NCI-H1436 treated with DMSO at 0.1 percent for 48 hours (cell line): ENCODE measurements at places on chromosomes 2 and 18.

- DNase-seq: no peak
Observed at GRCh38 chr18:63421514-63421913, 762 bp downstream of the VPS4B start.

DNA sequence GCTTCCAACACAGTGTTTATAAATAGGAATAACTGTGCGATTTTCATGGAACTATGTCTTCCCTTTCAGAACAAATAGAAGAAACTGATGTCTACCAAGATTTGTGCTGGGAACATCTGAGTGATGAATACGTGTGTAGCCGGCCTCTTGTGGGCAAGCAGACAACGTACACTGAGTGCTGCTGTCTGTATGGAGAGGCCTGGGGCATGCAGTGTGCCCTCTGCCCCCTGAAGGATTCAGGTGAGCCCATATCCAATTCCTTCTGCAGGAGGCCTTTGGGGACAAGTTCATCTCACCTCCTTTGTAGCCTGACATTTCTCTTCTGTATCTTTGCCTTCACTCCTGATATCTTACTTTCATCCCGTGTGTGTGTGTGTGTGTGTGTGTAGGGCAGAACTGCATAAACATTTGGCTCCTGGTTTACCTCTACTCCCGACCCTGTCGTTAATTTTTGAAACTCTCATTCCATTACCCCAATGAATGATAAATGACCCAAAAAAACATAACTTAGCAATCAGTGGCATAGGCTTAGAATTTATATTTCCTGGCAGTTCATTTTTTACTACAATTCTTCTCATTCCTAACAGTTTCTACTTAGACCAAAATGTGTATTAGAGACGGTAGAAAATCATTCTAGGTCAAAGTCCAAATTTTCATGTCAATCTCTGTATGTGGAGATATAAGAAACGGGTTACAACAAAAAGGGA is 111.0 kb upstream of the RASGRP3 start:
- no peak for DNase-seq

GRCh38 chr2:230564805-230565779 is 147.6 kb upstream of the CAB39 start:
- no peak for DNase-seq

DNA sequence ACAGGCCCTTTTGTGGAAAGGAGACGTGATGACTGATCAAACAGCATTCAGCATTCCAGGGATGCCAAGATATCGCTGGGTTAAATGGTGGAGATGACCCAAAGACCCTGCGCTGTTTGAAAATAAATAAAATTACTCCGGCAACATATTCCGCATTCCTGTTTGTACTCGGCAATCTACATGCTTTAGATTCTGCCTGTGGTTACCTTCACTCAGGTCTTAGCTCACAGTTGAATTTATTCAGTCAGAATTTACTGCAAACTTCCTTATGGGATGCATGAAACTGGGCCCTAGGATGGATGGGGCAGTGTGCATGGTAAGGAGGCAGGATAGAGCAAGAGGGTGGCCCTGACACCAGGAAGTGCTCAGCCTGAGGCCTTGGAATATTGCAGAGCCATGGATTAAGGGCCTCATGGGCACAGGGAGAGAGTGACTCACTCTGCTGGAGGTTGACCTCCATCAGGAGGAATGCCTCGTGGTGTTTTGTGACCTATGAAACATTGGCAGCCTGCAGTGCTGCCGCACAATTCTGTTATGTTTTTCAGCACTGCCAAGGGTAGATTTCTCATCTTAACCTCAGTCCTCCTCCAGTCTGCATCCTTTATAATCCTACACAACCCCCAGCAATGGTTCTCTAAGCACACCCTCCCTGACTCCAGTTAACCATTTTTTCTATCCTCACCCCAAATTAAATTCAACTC is 321.4 kb downstream of the IRS1 start:
- DNase-seq: no peak

DNA sequence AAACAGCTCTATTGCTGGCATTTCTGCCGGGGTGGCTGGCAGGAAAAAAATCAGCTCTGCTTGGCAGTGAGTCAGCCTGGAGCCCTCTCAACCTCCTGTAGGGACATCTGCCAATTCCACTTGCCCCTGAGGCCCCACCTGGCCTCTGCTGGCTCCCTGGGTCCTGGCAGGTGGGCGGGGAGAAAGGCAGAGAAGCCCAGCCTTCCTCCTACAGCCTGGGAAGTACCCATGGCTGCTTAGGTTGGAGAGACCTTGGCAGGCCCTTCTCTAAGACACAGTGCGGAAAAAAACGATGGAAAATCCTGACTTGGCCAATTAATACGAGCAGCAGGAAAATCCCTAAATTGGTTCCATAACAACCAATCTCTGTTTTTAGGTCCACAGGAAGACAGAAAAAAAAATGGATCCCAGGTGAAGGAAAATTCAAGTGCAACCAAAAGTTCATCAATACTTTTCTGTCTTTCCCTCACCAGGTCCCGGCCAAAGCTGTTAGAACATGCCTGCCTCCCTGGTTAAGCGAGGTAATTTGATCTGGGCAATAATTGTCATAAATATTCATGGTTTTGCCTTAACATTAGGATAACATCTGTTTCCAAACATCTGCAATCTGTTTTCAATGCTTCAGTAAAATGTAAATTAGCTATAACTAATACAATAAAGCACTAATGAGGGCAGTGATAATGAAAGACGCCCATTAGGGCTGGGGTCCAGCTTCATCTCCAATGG is 245.9 kb downstream of the TFCP2L1 start:
- no peak for DNase-seq

GRCh38 chr18:3114451-3114850 is 101.5 kb upstream of the LPIN2 start:
- DNase-seq: no peak

DNA sequence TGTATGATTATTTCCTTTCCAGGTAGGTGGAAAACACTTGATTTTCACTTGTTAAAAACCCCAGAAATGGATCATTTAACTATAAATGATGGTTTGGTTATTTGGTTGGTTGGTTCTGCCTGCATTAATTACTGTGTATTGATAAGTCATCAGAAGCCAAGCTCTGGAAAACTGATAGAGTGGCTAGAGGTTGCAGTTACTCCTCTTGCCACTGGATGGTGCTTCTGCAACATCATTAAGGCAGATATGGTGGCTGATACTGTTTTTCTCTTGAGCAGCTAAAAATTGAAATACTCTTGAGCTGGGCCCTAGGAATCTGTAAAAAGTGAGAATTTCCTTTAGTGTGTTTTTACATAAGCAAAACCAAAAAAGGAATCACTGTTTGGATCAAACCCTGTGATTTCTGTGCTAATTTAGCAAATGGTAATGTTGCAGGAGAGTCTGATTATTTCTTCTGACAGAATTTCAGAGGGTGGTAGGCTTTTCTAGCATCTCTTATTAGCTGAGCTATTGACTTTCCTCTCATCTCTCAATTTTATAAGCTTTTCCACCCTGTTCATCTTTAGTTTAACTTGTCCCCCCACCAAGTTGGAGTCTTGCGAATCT is 54.3 kb downstream of the RAB10 start:
- no peak for DNase-seq

GRCh38 chr2:165067643-165068486 is 112.5 kb upstream of the SLC38A11 start:
- DNase-seq: peak; percentile 79

GRCh38 chr2:3644891-3645605 is 13.0 kb upstream of the ALLC start:
- DNase-seq: no peak

- DNase-seq: no peak
Observed at GRCh38 chr2:214395040-214395439, 15.8 kb upstream of the VWC2L start.

GRCh38 chr18:32383050-32383819 is 87.4 kb downstream of the GAREM1 start:
- DNase-seq: no peak

DNA sequence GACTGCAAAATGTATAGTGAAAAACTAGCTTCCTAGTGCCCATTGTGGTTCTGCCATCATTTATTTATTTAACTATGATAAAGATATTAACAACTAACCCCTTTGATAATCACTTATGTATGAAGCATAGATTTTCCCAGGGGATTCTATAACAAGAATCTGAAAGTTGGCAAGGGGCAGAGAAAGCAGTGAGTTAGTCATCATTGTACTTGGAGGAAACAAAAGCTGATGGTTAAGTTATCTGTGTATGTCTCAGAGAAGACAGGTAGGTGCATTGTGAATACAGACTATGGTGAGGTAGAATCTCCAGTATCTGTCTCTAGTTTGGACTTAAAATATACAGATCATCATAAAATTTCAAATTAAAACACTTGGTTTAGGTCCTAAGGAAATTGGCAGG is 2159.1 kb upstream of the CELF4 start:
- no peak for DNase-seq

DNA sequence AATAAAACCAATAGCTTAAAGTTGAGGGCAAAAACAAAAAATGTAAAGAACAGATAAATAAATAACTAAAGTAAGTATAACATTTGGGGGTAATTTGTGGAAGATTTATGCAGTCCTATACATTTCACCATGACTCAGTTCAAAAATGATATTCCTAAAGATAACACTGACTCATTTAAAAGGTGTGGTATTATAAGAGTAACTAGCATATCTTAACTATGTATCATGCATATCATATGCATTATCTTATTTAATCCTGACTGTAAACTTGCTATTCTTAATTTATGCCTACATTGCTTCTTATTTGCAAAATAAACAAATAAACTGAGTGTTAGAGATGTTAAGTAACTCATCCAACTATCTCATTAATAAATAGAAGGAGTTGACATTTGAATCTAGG is 726.5 kb upstream of the PKDCC start:
- DNase-seq: no peak

DNA sequence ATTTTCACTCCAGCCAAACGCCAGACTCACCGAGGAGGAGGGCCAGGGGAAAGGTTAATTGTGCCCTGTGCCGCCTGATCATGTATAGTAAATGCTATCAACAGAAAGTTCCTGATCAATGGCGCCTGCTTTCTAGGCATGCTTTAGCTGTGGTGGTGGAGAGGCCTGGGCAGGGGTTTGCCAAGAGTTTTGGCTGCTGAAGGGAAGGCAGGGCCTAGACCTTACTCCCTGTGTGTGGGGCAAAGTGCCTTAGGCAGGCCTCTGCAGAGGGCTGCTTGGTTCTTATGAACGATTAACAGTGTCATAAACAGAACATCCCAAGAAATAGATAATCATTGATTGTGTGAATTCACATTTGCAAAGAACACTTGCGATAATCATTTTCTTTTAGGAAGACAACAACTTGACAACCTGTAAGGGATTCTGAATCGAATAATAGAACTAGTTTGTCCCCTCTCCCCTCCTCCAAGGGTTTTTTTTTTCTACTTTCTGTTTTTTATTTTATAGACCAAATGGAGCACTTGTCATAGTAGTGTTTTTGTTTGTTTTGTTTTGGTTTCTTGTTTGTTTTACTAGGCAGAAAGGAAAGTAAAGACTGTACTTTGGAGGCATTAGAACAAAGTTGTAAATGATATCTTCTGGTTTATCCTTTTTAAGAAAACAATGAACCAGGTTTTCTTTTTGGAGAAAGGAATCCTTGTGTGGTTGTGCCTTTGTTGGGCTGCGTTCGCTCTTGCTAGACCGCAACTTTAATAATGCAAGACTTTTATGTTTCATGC is 6.5 kb downstream of the TSHZ1 start:
- DNase-seq: no peak

DNA sequence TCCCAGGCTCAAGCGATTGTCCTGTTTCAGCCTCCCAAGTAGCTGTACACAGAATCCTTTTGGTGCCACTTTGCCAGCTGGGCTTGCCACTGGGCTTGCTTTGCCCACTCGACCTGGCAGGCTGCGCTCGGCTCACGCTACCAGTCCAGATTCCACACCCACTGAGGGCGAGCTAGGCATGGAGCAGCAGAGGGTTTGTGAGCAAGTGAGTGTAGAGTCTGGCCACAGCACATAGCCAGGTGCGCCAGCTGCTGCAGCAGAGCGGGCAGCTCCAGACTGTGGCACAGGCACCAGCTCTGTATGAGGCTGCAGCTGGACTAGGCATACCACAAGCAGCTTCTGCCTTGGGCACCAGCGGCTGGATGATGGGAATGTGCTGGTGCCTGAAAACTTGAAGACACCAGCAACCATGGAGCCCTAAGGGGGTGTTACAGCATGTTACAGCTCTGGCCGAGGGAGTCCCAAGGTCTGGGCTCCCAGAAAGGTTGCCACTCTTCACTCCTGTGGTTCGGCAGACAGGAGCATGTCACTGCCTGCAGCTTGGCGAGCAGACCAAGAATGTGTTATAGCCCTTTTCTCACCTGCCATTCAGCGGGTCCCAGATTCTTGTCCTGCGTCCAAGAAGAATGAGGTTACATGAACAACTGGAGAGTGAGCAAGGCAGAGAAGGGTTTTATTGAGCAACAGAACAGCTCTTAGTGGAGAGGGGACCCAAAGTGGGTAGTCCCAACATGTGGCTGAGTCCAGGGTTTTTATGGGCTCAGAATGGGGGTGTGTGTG is 12.9 kb downstream of the SMARCAL1 start:
- DNase-seq: no peak

GRCh38 chr2:101151859-101152271 is 683 bp upstream of the TBC1D8 start:
- DNase-seq: no peak
